ENCODE measurements at places on chromosomes 6 and 20. TPM values are rescaled to one million over a fixed set of nuclear protein-coding genes. Genes with fewer than 3 reads are reported as not detected.

The ADGRB3 gene
- 0.15 TPM for total RNA-seq

The TNFRSF21 gene
- 10.5 TPM for total RNA-seq

The C20orf204 gene
- total RNA-seq: 0.99 TPM

The RIPOR3 gene
- total RNA-seq: 10.6 TPM

The HTR1E gene
- total RNA-seq: not detected

The SMLR1 gene
- not detected for total RNA-seq

The TMEM244 gene
- total RNA-seq: not detected

The MATN4 gene
- total RNA-seq: 0.33 TPM

The BPIFB1 gene
- not detected for total RNA-seq

The FKBP1C gene
- 0.17 TPM for total RNA-seq

The B3GAT2 gene
- under 0.01 TPM for total RNA-seq

The C20orf96 gene
- 7.9 TPM for total RNA-seq

The RFX6 gene
- not detected for total RNA-seq

The SCUBE3 gene
- 0.44 TPM for total RNA-seq

The GSTA2 gene
- not detected for total RNA-seq

The RGS17 gene
- 25.5 TPM for total RNA-seq

The TOMM6 gene
- total RNA-seq: 51.8 TPM

The DNPH1 gene
- total RNA-seq: 78.0 TPM

The CCN5 gene
- total RNA-seq: 25.3 TPM

The NUDT3 gene
- 24.4 TPM for total RNA-seq

The EDN1 gene
- 0.87 TPM for total RNA-seq

The NUS1 gene
- 12.1 TPM for total RNA-seq

The THBD gene
- 27.3 TPM for total RNA-seq

Data from smooth muscle cell of trachea (primary cell).